ENCODE measurements at places on chromosomes 4 and X.

DNA sequence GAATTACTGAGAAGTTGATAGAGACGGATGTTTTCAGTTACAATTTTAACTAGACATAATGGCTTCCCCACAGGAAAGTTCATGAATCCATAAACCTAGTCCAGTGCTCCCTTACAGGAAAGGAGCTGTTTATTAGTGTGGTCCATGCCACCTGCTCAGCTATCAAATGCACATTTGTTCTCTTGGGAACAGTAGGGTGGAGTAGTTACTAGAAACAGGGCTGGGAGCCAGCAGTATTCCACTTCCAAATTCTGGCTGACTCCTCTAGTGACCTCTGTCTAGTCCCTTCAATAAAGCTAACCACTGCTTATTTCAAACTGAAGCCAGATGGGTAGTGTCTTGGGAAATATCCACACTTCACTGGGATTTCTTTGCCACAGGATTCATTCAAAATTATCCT is 88.4 kb upstream of the TLL1 start:
- no peaks in the 10 kb centered on the region for H3K4me1 ChIP-seq
- H3K4me3 ChIP-seq, result no peak overlapping the region
- H3K27ac ChIP-seq, result no peak overlapping the region
- DNase-seq, result no peak

DNA sequence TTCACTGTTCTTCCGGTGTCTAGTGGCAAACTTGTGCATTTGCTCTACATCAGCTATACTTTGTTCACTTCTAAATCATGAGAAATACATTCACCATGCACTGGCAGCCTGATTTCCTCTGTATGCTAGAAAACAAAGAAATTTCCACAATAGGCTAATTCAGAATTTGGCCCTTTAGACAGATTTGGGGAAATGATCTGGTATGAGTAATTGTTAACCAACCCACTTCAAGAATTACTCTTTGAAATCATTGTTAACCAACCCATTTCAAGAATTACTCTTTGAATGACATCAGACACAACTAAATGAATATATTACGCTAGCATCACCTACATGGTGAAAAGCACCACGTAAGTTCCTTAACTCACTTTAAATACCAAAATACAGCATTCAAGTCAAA is 14.6 kb downstream of the APBB2 start:
- H3K36me3 ChIP-seq, result no peaks in the 10 kb centered on the region
- no peak overlapping the region for H3K27ac ChIP-seq
- H3K4me1 ChIP-seq, result peaks cover 10% of the 10 kb centered on the region
- no peak for DNase-seq

- no peaks in the 10 kb centered on the region for H3K36me3 ChIP-seq
- no peak for DNase-seq
- no peaks in the 10 kb centered on the region for H3K4me1 ChIP-seq
- H3K27me3 ChIP-seq, result no peaks in the 10 kb centered on the region
These were observed 89.7 kb downstream of the SYTL5 start for GRCh38 chrX:38095971-38096529.

GRCh38 chr4:8917868-8918783 is 46.5 kb upstream of the HMX1 start:
- no peak overlapping the region for H3K4me3 ChIP-seq
- no peaks in the 10 kb centered on the region for H3K4me1 ChIP-seq
- H3K27me3 ChIP-seq, result no peaks in the 10 kb centered on the region
- H3K36me3 ChIP-seq, result no peaks in the 10 kb centered on the region
- peak; percentile 49 for DNase-seq

DNA sequence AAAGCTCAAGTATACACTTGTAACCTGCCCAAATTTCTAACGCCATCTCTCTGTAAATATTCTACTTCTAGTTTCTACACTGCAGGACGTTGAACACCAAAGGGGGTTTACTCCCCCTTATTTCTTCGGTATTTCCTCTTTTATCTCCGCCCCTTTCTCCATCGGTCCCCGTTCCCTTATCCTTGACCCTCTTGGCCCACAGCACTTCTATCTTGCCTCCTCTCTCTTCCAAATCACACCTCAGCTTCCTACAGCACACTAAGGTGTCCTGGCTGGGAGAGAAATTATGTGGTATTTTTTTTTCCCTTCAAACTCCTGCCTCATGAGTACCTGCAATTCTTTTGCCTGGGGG is 715 bp downstream of the ZMAT1 start:
- no peak for DNase-seq
- H3K36me3 ChIP-seq, result no peaks in the 10 kb centered on the region
- peak overlapping the region; percentile 91 for H3K27ac ChIP-seq
- H3K4me3 ChIP-seq, result peak overlapping the region; percentile 66
- H3K4me1 ChIP-seq, result no peaks in the 10 kb centered on the region
- no peaks in the 10 kb centered on the region for H3K27me3 ChIP-seq

DNA sequence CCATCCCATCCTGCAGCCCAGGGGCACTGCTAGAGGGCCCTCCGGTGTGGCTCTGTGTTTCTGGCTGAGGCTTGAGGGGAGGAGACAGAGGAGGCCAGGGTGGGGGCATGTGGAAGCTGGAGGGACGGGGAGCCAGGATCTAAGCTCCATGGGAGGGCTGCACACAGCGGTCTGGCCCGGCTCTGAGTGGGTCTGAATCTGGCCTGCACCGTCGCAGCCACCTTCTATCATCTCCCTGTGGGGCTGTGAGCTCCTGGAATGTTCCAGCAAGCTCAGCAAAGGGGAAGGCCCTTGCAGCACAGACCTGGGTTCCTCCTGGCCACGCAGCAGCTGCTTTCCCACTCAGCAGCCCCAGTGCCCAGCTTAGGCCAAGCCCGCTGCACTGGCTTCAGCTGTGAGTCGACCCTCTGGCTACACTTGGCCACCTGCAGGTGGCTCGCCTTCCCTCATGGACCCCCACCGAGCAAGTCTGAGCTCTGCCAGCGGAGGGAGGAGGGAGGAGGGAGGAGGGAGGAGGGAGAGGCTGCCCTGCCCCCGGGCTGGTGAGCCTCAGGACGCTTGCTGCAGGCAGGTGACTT is 5.3 kb downstream of the NKX1-1 start:
- DNase-seq, result no peak
- H3K4me3 ChIP-seq, result no peak overlapping the region
- no peak overlapping the region for H3K27ac ChIP-seq
- H3K4me1 ChIP-seq, result peaks cover 16% of the 10 kb centered on the region
- peaks cover 18% of the 10 kb centered on the region for H3K27me3 ChIP-seq
- no peaks in the 10 kb centered on the region for H3K36me3 ChIP-seq

GRCh38 chrX:34562006-34562405 is 95.1 kb downstream of the TMEM47 start:
- no peaks in the 10 kb centered on the region for H3K27me3 ChIP-seq
- H3K4me1 ChIP-seq, result no peaks in the 10 kb centered on the region
- H3K36me3 ChIP-seq, result no peaks in the 10 kb centered on the region
- no peak overlapping the region for H3K4me3 ChIP-seq
- no peak overlapping the region for H3K27ac ChIP-seq
- no peak for DNase-seq

- peaks cover 10% of the 10 kb centered on the region for H3K36me3 ChIP-seq
- no peak overlapping the region for H3K27ac ChIP-seq
- DNase-seq, result no peak
- H3K4me1 ChIP-seq, result no peaks in the 10 kb centered on the region
- H3K4me3 ChIP-seq, result no peak overlapping the region
These were observed 16.2 kb downstream of the HPF1 start for GRCh38 chr4:169741569-169741968.

DNA sequence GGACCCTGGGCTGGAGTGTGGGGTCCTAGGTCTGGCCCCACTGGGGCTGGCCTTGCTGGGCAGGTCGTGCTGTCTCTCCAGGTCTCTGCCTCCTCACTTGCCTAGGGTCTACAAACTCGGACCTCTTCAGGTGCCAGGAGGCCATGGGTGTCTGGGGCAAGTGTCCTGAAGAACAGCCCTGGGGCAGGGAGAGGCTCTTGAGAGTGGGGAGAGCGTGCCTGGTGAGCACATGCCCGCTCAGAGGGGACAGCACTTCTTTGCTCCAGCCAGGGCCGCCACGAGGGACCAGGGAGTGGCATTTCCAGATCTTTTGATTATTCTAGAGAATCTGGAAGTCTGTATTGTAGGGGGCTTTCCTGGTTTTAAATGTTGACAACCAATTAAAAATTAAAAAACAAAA is 63.7 kb downstream of the SORCS2 start:
- no peaks in the 10 kb centered on the region for H3K4me1 ChIP-seq
- H3K36me3 ChIP-seq, result no peaks in the 10 kb centered on the region
- H3K4me3 ChIP-seq, result no peak overlapping the region
- no peak for DNase-seq
- no peaks in the 10 kb centered on the region for H3K27me3 ChIP-seq
- no peak overlapping the region for H3K27ac ChIP-seq

DNA sequence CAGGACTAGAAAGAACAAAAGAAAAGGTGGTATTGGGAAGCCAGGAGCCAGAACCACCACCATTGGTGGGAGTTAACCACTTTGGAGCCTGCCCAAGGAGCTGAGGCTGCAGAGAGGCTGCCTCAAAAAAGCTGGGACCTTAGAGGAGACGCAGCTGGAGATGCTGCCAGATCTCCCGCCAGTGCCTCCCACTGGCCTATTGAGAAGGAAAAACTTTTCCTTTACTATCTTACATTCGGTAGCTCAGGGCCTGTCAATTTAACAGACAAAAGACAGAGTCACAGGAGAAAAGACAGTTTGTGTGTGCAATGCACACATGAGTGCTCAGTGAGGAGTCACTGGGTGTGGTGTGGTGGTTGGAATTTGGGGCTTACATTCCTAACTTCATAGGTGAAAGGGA is 52.4 kb upstream of the HPSE start:
- no peaks in the 10 kb centered on the region for H3K4me1 ChIP-seq
- H3K36me3 ChIP-seq, result no peaks in the 10 kb centered on the region
- H3K27ac ChIP-seq, result no peak overlapping the region
- no peak for DNase-seq
- H3K27me3 ChIP-seq, result no peaks in the 10 kb centered on the region

GRCh38 chr4:38675146-38676121 is 11.4 kb downstream of the KLF3 start:
- H3K36me3 ChIP-seq, result peaks cover 3% of the 10 kb centered on the region
- H3K27me3 ChIP-seq, result no peaks in the 10 kb centered on the region
- H3K27ac ChIP-seq, result peak overlapping the region; percentile 96
- DNase-seq, result peak; percentile 79
- H3K4me3 ChIP-seq, result peak overlapping the region; percentile 24

- H3K27me3 ChIP-seq, result no peaks in the 10 kb centered on the region
- no peak overlapping the region for H3K27ac ChIP-seq
- no peak for DNase-seq
- no peaks in the 10 kb centered on the region for H3K4me1 ChIP-seq
- no peak overlapping the region for H3K4me3 ChIP-seq
- no peaks in the 10 kb centered on the region for H3K36me3 ChIP-seq
These were observed 8.8 kb upstream of the XIAP start for GRCh38 chrX:123851079-123851478.

DNA sequence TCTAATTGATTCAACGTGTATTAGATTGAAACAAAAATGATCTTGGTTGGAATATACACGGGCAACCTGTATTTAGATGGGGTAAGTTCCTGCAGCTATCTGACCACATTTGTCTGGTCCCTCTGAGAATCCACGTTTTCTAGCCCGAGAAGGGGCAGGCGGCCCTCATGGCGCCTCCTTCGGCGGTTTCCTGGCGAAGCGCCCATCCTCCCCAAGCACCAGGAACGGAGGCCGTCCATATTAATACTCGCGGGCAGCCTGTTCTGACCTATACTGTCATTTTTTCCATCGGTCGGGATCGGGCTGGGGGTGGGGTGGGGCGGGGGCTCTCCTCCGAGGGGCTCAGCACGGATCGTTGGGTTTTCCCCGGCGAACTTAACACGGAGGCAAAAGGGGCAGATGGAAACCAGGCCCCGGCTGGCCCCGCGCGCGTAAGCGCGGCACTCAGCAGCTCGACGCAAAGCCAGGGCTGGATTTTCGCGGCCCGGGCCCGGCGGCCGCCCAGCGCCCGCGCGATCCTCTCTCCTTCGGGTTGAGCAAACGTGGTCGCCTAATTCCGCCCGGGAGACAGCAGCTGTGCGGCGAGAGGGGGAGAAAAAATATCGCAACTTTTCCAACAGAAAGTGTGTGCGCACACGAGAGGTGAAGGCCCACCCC is 77.2 kb upstream of the BCOR start:
- peak overlapping the region; percentile 94 for H3K27ac ChIP-seq
- H3K4me1 ChIP-seq, result peaks cover 24% of the 10 kb centered on the region
- no peaks in the 10 kb centered on the region for H3K27me3 ChIP-seq
- H3K4me3 ChIP-seq, result peak overlapping the region; percentile 52
- DNase-seq, result peak; percentile 92
- H3K36me3 ChIP-seq, result no peaks in the 10 kb centered on the region

DNA sequence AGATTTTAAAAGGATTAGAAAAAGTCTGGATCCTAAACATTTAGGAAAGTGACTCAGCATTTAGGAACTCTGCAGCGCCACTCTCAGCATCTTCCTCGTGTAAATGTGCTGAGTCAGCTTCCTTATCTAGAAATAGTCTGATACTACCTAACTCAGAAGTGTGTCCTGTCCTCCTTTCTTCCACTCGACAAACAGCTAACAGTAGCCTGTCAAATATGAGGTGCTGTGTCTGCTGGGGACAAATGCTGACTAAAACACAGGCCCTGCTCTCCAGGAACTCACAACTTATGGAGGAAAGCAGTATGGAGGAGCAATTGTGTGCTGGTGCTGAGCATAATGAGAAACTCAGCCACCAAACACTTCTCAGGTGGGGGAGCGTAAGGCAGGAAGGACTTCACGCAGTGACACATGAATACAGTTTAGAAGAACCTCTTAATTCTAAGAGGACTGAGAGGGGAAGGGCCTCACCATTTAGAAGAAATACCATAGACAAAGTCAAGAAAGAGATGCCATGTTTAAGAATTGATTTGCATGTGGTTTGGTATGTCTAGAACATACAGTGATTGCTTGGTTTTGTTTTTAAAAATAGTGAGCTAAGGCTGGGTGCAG is 125.3 kb downstream of the SOWAHB start:
- no peak overlapping the region for H3K4me3 ChIP-seq
- H3K36me3 ChIP-seq, result peaks cover 25% of the 10 kb centered on the region
- H3K27me3 ChIP-seq, result no peaks in the 10 kb centered on the region
- H3K27ac ChIP-seq, result no peak overlapping the region
- no peak for DNase-seq
- no peaks in the 10 kb centered on the region for H3K4me1 ChIP-seq

DNA sequence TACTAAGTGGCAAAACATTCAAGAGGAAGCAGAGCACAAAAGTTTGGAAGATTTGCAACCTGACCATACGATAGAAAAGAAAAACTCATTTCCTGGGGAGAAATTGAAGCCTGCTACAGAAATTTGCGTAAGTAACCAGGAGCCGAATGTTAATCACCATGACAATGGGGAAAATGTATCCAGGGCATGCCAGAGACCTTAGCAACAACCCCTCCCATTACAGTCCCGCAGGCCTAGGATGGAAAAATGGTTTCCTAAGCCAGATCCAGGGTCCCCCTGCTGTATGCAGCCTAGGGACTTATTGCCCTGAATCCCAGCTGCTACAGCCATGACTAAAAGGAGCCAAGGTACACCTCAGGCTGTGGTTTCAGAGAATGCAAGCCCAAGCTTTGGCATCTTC is 472.2 kb upstream of the KLHL4 start:
- no peak overlapping the region for H3K27ac ChIP-seq
- H3K4me1 ChIP-seq, result no peaks in the 10 kb centered on the region
- no peak overlapping the region for H3K4me3 ChIP-seq
- H3K36me3 ChIP-seq, result no peaks in the 10 kb centered on the region
- no peaks in the 10 kb centered on the region for H3K27me3 ChIP-seq
- DNase-seq, result no peak
